Bone marrow (tissue), 2 donors: ENCODE measurements at places on chromosomes 11 and 22.

- DNase-seq: no peak
These were observed 11.2 kb upstream of the TMEM184B start for GRCh38 chr22:38284042-38284402.

DNA sequence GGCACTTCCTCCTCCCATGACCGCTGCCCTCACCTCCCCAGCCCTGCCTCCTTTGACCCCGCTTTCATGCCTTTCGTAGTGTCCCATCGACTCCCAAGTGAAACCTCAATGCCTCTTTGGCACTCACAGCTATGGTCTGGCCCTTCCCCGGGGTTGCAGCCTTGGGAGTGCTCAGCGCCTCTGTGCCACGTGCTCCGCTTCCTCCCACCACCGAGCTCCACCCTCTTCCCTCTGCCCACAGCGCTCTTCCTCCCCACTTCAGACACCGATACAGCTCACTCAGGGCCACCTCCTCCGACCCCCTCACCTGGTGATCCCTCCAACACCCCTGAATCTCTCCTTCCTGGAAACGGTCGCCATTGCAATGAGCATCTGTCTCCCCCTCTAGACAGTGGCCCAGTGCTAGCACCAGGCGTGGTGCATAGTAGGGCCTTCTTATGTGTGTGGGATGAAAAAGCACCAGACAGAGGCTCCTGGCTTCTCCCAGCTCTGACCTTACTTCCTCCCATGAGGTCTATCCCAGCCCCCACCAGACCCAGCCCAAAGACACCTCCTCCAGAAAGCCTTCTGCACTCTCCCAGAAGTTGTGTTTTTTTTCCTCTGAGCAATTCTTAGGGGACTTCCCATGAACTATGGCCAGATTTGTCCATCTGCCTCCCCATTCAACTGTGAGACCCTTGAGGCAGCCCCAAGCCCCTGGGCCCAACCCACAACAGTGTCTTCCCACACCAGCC lies 16.4 kb upstream of the SCGB1A1 start:
- no peak for DNase-seq

DNA sequence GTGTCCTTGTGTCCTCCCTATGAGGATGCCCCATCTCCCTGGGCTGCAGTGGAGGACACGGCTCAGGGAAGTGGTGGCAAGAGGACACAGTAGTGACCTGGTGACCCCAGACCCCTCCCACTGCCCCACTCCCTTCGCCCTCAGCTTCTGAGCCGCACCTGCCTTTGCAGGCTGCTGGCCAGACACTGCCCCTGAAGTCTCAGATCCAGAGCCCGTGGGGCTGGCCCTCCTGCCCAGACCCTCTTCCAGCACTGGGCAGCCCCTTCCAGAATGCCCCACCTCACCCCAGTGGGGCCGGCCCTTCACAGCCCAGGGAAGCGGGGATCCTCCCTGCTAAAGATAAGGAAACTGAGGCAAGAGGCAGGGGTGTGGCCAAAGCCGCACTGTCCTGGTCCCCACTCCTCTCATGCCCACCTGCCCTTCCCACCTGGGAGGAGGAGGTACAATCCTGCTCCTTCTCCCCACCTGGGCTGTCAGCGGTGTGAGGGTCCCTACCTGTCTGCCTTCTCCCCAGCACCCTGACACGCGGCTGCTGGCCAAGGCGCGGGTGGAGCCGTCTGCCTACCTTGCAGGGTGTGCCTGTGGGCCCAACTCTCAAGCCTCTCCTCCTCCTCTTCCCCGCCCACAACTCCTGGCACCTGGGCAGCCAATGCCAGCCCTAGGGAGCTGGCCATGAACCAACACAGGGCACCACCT lies 17.3 kb downstream of the TRPM5 start:
- DNase-seq: no peak

GRCh38 chr11:128324531-128325141 lies 262.7 kb downstream of the ETS1 start:
- no peak for DNase-seq

- no peak for DNase-seq
These were observed 98.3 kb downstream of the PTPRJ start for GRCh38 chr11:48078689-48079088.

DNA sequence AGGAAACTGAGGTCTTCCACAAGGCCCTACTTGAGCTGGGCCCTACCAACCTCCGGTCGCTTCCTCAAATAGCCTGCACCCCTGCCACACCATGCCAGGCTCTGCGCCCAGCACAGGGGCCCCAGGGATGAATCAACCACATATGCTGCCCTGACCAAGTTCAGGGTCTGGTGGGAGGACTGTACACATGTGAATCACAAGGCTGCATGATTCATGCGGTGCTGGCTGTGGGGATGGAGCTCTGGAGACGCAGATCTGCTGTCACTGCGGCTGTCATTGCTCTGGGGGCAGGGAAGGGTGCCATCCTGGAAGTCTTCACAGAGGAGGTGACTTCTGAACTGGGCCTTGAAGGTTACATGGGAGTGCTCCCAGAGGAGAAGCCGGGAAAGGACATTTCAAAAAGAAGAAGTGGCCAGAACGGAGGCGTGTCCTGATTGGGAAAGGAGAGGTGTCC lies 21.5 kb downstream of the CYTH4 start:
- DNase-seq: peak; percentile 53

DNA sequence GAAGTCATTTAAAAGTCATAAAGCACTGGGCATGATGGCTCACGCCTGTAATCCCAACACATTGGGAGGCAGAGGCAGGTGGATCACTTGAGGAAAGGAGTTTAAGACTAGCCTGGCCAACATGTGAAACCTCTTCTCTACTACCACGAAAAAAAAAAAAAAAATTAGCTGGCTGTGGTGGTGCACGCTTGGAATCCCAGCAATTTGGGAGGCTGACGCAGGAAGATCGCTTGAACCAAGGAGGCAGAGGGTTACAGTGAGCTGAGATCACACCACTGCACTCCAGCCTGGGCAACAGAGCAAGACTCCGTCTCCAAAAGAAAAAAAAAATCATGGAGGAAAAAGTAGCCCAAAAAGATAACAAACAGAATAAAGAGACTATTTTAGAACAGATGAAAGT lies 42.2 kb downstream of the NUP98 start:
- DNase-seq: no peak

DNA sequence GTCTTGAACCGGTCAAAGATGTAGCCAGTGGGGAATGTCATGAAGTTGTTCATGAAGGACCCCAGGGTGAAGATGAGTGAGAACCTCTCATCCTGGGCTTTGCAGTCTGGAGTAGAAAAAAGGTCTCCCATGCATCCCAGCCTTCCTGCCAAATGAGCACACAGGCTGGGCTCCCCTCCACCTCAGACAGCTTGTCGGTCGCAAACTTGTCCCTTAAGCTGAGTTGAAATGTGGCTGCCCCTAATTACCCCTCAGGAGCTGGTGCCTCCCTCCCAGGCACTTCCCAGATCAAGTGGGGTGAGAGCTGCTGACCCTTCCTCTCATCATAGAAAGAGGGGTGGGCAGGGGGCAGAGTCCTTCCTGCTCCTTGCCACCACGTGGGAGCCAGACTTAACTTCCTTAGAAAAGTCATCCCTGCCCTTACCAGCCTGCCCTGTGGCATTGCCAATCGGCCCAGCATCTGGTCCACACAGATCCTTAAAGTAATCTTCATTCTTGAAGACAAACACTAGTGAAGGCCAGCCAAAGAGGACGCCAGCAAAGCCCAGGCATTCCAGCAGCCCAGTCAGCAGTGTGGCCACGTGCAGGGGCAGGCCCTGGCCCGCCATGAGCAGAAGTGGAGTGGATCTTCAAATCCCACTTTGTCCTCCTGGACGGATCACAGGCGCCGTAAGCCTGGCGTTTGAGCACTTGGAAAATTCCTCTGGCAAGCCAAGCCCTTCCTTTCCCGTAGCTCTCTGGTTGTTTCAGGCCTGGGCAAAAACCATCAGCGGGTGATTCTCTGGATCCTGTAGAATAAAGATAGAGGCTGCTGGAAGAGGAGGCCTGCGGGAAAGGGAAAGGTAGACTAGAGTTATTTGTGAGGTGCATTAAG lies 1.1 kb downstream of the SLC43A3 start:
- DNase-seq: no peak

DNA sequence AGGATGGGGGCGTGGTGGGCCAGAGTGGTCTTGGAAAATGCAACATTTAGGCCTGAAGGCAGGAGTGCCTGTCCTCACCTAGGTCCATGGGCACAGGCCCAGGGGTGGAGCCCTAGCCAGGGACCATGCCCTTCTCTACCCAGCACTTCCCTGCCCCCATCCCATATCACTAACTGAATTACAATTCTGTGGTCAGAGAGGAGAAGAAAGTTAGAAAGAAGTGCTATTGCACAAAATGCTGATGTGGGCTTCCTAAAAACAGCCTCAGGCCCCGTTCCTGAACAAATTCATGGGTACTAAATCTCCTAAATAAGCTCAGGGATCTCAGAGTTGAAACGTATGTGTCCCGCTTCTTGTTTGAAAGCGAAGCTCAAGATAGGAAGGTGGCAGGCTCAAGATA lies 3.5 kb upstream of the ASRGL1 start:
- no peak for DNase-seq

DNA sequence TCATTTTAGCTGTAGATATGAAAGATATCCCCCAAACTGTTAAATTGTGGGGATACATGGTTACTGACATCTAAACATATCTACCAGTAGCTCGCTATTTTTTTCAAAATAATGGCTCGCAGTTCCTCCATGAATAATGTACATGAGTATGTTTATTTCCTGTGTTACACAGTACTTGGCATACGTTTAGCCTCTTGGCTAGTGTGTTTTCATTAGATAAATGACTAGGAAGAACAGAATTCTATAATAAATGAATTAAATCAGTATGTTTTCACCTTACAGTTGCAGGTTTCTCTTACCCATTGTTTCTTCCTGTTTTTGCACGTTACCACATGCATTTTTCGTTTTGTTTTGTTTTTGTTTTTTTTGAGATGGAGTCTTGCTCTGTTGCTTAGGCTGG lies 21.8 kb downstream of the RNF169 start:
- DNase-seq: no peak

DNA sequence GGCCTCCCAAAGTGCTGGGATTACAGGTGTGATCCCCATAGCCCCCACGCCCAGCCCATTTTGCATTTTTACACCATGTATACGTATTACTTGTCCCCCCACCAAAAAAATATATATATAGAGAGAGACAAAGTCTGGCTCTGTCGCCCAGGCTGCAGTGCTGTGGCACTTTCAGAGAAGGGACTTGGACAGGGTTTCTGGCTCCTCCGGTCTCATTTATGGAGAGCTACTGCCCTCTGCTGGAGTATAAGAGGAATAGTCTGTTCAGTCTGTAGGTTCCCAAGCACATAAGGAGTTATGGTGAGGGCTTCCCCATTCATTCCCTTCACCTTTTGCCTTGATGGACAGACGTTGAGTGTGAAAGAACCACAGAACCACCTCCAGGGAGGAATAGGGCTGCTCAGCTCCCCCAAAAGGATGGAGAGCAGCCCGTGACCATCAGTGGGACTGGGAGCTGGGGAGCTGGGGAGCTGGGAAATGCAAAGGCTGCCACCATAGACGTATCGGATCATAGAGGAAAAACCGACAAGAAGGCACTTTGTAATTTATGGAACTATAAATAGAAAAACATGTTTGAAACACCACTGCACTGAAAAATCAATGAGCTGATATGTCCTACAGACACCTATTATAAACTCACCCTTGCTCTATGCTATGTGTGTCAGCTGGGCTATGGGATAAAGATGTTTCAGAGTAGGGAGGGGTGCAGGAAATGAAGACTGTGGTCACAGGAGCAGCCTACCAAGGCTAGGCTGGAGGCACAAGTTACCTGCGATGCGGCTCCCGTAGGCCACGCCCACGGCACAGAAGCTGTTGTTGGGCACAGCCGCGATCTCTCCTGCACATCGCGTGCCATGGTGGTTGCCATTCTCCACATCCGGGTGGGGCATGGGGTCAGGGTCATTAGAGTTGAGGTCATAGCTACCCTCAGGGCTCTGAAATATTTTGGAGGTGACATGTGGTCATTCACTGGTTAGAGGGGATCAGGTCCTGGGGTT lies 5.2 kb downstream of the PCSK7 start:
- DNase-seq: no peak

DNA sequence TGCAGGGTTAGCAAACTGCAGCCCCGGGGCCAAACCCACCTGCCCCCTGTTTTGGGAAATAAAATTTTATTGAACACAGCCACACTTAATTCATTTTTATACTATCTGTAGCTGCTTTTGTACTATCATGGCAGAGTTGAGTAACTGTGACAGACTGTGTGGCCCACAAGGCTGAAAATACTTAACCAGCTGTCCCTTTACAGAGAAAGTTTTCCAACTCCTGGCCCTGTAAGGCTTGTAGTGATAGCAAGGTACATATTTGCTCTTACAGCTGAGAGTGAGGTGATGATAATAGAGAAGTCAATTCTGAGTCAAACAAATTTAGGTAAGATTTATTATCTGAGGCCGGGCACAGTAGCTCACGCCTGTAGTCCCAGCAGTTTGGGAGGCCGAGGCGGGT lies 87.4 kb upstream of the SLC6A5 start:
- DNase-seq: no peak

DNA sequence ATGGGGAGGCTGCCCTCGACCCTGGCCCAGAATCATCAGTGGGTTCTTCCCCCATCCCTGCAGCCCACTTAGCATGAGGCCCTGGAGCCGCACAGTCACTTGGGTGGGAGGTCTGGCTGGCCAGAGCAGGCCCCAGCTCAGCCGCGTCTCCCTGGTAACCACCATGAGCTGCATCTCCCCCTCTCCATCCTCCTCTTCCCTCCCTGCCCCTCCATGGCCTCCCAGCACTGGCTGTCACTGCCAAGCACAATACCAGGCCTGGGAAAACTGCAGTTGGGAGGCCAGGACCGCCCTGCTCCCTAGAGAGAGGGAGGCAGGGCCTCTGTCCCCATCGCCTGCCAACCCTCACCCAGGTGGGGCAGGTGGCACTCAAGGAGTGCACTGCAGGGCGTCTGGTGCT lies 8.0 kb downstream of the CSDC2 start:
- no peak for DNase-seq

DNA sequence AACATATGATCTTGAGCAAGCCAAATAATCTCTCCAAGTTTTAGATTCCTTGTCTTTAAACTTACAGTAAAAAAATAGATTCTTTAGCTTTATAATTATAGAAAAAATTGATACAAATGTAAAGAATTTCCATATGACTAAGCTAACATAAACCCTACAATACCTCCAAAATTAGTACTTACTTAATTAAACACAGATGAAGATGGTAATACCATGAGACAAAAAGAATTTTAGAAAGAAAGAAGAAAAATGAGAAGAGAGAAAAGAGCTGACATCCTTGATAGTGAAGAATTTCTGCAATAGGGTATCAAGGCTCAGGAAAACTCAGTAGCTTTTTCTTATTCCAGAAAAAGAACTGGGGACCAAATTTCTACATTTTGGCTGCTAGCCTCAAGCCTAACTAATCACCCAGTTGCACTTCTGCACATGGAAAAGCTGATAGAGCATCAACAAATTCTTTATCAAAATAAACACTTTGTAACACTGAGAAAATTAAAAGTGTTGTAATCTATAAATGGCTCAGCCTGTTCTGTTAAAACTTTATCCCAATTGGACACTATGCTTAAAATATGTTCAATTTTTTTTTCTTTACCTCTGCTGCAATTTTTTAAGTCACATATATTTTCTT lies 24.7 kb upstream of the SOX6 start:
- DNase-seq: no peak

GRCh38 chr11:77589181-77589520 lies 602 bp upstream of the AQP11 start:
- peak; percentile 2 for DNase-seq
